SW 1271 (cell line): ENCODE measurements at places on chromosomes 5 and 9.
A peak's percentile ranks its signal among the peaks of the same experiment; 100 is the strongest.

GRCh38 chr5:135426102-135427082 lies 20.8 kb downstream of the DCANP1 start:
- peak; percentile 63 for DNase-seq

DNA sequence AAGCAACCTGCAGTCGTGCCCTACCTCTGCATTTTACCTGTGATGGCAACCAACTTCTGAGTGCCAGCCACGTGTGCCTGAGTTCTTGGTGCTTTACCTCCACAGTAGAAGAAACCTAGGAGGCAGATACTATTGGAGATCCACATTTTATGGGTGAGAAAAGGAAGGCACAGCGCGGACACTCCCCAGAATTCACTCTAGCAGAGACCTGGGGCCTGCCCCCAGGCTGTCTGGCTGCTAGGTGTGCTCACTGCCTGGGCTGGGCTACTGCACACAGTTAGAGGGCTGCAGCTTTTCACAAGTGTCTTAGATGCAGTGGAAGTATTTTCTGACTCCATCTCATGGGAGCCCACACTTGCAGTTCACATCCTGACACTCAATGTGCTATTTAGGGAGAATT lies 598.8 kb upstream of the ADAMTS16 start:
- no peak for DNase-seq

DNA sequence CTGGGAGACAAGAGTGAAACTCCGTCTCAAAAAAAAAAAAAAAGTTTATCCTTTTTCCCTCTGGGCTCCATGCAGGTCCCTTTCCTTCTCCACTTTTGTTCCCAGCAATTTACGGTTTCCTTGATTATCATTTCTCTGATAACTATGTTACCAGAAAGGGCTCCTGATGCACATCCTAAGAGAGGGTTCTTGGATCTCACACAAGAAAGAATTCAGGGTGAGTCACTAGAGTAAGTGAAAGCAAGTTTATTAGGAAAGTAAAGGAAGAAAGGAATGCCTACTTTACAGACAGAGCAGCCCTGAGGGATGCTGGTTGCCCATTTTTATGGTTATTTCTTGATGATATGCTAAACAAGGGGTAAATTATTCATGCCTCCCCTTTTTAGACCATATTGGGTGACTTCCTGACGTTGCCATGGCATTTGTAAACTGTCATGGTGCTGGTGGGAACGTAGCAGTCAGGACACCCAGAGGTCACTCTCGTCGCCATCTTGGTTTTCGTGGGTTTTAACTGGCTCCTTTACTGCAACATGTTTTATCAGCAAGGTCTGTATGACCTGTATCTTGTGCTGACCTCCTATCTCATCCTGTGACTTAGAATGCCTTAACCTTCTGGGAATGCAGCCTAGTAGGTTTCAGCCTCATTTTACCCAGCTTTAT lies 13.5 kb upstream of the MELK start:
- no peak for DNase-seq

DNA sequence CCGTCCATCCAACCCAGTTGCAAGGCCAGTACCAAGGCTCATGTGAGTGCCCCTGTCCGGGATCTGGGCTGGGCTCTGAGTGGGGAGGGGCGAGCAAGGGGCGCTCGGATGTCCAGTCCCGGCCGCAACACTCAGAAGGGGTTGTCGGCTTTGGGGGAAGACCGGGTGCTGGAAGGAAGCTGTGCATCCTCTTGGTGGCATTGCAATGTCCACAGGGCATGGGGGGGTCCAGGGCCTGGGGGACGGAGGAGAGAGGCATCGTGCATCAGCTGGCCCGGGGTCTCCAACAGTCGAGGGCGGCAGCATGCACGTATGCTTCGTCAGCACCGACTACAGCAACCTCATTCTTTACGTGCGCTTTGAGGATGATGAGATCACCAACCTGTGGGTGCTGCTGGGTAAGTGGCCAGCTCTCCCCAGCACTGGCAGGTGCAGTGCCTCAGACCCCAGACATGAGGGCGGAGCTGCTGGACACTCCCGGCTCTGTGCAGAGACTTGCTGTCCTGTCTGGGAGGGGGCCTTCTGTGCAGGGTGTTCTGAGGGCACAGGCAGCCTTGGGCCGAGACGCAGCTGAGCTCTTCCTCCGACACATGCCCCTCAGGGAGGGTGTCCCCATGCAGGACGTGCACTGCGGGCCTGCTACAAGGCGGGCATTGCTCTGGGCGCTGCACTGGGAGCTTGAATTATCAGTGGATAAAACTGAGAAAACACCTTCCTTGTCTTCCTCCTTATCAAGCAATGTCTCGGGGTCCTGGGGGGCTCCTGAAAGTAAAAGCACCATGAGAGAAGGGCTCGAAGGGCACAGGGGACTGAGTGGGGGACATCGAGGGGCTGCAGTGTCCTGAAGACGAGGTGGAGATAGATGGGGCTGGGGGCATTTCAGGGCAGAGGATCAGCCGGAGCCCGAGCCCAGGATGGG lies 22.5 kb downstream of the GLT6D1 start:
- DNase-seq: no peak

DNA sequence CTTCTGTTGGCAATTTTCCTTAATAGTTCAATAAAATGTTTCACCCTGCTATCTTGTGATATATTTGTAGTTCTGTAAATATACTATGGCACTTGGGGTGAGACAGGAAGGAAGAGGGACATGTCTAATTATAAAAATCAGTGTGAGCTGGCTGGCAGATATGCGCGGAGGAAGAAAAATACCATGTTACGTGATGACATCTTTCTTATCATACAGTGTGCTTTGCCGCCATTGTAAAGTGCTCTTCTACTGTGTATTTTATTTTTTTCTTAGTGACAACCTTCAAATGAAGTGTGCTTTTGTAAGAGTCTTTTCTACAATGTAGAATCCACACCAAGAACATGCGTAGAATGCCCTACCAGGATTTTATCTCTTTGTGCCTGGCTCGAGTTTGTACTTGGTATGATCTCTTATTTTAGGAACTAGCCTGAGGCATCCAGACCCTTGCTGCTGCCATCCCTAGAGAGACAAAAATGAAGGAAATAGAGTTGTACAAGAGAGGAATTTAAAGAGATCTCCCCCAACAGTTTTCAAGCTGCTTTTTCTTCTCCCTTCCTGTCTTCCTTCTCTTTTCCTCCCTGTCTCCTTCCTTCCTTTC lies 46.7 kb upstream of the RIOK2 start:
- no peak for DNase-seq

DNA sequence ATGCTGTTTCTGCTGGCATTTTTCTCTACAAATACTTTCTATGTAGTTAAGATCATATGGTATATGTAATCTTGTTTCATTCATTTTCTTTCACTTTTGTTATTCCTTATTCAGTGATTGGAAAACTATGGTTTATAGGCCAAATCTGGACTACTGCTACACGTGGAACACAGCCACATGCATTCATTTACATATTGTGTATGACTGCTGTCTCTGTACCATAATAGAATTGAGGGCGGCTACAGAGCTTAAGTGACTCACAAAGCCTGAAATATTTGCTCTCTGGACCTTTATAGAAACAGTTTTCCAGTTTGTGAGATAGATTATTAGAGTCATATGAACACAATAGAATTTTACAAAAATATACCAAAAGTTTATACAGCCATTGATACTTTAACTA lies 133.6 kb upstream of the CDKN2B start:
- DNase-seq: no peak

DNA sequence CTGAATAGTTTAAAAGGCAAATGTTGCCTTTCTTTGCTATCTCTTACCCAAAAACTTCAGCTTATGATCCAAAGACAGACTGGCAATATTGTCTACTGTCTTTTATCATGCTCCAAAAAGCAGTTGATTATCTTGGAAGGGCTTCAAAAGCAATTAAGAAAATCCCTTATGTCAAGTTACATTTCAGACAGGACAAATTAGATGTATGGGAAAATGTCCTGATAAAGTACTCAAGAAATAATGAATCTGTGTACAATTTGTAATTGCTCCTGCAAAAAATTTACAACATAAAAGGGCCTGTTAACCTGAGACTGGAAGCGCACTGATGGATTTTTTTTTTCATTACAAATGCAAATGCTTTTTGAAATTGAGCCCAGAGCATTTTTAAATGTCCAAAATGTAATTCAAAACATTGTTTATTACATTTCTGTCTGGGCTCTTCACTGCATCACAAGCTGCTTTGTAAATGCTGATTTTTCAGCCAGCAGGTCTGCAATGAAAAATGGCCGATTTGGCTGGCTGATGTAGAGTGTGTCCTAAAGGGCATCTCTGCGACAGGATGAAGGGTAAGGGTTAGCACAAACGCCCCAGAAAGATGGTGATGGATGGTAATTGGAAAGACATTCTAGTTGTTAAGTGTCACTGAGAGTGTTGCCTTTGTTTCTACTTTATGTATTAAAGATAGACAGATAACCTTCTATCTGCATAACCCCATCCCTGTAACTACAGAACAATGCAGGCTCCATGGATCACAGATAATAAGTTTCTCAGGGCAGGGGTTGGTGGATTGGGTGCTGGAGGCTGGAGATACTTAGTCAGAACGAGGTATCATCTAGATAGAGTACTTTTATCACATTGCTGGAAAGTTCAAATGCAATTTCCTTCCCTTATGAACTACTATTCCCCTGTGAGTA lies 27.0 kb downstream of the MAT2B start:
- DNase-seq: no peak

- no peak for DNase-seq
Observed at GRCh38 chr9:10265153-10265631, 347.6 kb downstream of the PTPRD start.

DNA sequence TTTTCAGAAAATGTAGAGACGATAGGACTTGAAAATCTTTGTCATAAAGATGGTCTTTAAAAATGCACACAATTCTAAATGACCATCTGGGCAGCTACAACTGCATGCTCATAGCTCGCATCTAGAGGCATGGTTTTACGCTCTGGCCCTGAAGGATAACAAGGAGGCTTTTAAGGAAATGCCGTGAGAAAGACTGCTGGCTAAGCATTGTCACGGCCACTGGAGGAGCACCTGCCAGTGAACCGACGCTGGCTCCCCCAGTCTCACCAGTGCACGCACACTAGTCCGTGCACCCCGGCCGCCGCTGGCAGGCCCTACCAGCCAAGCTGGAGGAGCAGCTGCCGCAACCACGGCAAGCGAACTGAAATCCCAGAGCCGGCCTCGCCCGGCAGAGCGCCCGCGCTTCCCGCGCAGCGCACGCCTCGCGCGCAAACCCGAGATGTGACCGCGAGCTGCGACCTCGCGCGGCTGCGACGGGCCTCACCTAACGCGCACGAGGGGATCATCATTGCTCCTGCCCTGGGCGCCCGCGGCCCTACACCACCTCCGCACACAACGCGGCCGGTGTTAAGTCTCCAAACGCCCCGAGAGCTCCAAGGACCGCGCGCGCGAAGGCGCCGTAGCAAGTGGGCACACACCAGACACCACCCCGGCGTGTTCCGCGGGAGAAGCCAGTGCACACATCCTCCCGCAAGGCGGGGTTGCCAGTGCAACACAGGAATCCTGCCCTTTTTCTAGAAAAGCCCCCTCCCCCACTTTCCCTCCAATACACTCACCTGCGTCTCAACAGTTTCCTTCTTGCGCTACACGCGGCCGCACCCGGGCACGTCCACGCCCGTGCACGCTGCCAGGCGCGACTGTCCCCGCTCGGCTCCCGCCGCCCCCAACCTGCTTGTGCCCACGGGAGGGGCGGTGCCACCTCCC lies 5.3 kb downstream of the ELAVL2 start:
- no peak for DNase-seq

DNA sequence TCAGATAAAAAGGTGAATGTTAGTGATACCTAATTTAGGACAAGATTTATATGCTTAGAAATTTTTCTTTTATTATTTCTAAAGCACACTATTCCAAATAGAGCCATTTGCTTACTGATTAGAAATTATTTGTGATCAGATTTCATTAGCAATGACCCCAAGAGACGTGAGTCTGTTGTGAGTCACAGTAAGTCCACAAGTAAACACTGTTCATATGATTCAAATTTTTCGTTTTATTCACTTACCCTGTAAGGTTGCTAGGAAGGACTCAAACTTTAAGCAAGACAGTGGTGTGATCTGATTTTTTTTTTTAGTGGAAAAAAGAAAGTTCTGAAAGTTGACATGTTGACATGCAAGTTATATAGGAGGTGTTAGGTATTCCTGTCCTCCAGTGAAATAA lies 1.2 kb downstream of the CARD6 start:
- DNase-seq: no peak

GRCh38 chr5:142293486-142293885 lies 31.3 kb downstream of the SPRY4 start:
- DNase-seq: peak; percentile 45

GRCh38 chr9:135147474-135147805 lies 60.0 kb downstream of the OLFM1 start:
- no peak for DNase-seq

- DNase-seq: no peak
Observed at GRCh38 chr9:114774524-114774923, 31.3 kb downstream of the TNFSF15 start.

DNA sequence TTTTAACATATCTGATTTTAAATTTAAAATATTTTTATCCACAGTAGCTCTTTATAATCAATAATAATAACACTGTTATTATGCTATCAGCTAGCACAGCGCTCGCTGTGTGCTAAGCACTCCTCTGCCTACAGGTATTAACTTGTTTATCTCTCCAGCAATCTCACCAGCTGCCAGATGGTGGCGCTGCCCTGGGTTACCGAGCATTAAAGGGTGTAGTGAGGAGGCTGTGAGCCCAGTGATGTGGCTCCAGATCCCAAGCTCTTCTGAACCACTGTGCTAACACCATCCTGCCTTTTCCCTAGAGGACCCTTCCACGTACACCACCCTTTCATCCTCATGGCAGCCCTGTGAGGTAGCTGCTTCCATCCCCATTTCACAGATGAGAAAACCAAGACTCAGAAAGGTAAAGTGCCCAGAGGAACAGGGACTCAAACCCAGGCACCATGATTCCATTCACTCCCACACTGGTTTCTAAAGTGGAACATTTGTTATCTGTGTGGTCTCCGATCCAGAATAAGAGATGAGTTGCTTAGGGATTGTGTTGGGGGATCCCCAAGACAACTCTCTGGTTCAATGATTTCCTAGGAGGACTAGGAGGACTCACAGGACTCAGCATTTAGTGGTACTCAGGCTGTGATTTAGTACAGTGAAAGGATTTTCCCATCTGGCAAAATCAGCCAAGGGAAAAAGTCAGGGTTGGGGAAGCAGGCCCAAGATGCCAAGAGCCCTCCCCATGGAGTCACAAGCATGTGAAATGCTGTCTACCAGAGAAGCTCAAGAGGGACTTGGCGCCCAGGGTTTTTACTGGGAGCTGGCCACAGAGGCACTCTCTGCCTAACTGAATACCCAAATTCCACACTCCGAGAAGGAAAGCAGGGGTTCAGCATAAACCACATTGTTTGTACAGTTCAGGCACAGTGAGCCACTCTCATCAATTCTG lies 7.0 kb downstream of the IGFBPL1 start:
- peak; percentile 6 for DNase-seq

GRCh38 chr5:115810761-115811160 lies 5.7 kb downstream of the CDO1 start:
- DNase-seq: no peak

GRCh38 chr5:83856881-83857280 lies 136.2 kb upstream of the HAPLN1 start:
- DNase-seq: no peak
